GM12864 (cell line): ENCODE measurements at places on chromosomes 2 and 18.

GRCh38 chr2:144350151-144350802 lies 169.6 kb downstream of the ZEB2 start:
- DNase-seq = no peak

GRCh38 chr2:393711-394696 lies 106.1 kb upstream of the ALKAL2 start:
- no peak for DNase-seq

DNA sequence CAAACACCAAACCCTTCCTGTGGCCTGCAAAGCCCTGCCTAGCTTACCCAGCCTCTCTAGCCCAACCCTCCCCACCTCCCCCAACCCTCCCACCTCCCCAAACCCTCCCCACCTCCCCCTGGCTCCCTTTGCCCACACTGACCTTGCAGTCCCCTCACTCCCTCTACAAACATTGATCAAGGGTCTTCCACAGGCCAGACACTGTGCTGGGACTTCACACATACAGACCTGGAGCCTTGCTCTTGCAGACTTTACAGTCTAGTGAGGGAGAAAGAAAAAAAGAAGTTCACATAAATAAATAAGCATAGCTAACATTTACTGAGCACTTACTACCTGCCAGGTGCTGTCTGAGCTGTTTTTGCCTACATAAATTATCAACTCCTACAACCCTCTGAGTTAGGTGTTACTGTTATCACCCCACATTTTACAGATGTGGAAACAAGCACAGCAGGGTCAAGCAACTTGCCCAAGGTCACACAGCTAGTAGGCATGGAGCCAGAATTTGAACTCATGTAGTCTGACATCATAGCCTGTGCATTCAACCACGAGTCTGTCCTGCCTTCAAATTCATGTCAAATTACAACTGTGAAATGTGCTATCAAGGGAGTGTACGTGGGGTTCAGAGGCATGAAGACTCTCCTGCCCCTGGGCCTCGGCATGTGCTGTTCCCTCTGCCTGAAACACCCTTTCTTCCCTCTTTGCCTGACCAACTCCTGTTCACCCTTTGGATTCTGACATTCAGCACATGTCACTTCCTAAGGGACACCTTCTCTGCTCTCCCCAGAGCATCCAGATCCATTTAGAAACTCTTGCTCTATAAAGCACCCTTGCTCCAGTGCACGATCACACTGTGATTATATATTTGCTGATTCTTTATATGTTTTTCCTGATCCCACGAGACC lies 209.9 kb downstream of the TNS1 start:
- no peak for DNase-seq

- no peak for DNase-seq
Observed at GRCh38 chr2:10267551-10268465, 34.9 kb upstream of the HPCAL1 start.

- DNase-seq = no peak
Observed at GRCh38 chr2:85282914-85283313, 44.9 kb downstream of the TGOLN2 start.

DNA sequence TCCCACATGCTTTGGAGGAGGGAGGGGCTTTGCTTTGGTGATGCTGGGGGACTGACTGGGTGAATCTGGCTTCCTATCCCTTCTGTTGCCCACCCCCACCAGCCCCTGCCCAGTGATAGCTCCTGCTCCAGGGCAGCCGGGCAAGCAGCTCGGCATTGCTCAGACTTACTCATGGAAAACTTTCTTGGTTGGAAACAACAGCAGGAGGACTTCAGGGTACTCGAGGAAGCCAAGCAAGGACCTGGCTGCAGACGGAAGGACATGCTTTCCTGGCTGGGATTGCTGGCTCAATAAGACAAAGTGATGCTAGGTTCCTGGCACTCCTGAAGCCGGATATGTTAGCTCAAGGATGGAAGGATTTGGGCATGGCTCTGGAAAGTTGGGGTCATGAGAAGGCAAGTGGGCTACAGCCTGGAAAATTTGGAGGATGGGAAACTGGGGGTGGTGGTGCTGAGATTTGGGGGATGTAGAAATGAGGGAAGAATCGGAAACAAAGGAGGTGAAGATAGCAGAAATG lies 3.1 kb downstream of the SPEG start:
- no peak for DNase-seq

DNA sequence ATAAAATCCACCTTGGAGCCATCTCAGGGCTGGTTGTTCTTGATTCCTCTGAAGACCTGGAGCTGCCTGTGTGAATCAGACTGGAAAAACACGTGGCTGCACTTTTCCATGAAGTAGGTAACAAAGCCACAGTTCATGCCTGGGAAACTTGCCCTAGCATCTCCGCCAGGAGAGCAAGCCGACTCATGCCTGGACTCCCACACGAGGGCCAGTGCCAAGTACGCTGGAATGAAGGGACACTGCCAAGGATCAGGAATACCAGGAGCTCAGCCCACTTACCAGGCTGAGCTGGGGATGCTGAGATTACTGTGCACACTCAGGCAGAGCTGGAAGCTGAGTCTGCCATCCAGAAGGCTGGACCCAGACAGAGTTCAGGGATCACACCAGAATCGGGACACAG lies 10.9 kb upstream of the FHL2 start:
- DNase-seq = no peak

- DNase-seq = no peak
Observed at GRCh38 chr2:197547163-197547900, 31.5 kb downstream of the MOB4 start.

- DNase-seq = no peak
Observed at GRCh38 chr2:212330263-212330662, 208.3 kb downstream of the ERBB4 start.

GRCh38 chr2:45804987-45805755 lies 153.7 kb downstream of the PRKCE start:
- DNase-seq = no peak

DNA sequence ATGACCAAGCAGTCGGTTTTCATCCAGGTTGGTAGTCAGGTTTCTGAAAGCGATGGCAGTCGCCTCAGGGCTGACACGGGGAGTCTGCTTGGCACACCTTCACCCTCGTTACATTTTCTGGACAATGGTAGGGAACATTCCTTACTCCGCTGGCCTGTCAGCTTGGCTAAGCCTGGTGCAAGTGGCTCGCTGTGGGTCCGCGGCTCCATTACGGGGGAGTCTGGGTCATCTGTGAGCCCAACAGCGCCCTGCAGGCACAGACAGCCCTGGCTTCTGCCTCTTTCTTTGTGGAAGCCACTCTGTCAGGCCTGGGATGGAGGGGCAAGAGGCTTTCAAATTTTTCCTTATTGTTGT lies 95.6 kb downstream of the HDAC4 start:
- no peak for DNase-seq

- no peak for DNase-seq
Observed at GRCh38 chr18:62610701-62611411, 88.0 kb downstream of the ZCCHC2 start.

DNA sequence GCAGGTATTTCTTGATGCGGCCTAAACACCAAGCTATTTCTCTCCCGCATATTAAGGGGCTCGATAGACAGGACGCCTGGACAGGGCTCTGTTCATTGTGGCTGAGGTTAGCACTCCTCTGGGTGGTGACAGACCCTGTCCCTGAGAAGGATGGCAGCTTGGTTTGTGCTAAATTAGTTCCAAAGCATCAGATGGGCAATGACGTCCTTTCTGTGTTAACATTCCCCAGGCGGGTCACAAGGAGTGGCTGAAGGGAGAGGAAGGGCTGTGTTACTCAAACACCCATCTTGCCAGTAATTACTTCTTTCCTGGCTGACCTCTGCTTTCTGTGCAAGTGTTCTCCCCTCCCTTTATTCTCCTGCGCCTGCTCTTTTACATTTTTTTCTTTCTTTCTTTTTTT lies 75.0 kb downstream of the TMEM247 start:
- no peak for DNase-seq

- no peak for DNase-seq
Observed at GRCh38 chr2:166088634-166089033, 39.2 kb downstream of the SCN1A start.

DNA sequence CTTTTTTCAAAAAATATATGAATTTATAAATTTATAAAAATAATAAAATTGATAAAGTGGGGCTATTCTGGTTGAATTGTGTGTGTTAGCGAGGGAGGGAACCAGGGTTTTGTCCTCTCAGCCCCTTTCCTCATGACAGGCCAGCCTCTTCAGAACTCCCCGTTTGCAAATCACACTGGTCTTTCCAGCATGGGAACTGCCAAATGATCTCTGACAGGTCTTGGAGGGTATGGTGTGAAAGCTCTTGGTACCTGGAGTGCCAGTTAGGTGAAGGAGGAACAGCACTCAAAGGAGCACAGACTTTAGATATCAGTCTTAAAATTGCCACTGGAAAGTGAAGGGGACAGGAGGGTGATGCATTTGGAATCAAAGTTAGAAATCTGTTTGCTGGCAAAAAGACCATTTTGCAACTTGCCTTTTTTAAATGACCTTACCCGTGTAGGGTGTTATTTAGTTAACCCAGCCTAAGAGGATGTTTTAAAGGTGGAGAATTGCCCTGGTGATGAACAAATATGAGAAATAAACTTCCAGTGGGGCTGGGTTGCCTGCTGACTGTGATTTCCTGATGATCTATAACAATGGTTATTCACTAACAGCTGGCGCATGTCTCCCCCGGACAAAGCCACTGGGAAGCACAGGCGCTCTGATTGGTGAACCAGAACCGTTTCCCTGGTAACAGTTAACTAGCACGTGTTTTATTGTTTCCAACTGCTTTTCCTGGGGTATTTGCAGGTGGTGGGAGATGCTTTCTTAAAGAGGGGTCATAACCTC lies 85.3 kb upstream of the EFEMP1 start:
- DNase-seq = no peak

- no peak for DNase-seq
Observed at GRCh38 chr18:42780171-42780570, 335.3 kb downstream of the RIT2 start.

DNA sequence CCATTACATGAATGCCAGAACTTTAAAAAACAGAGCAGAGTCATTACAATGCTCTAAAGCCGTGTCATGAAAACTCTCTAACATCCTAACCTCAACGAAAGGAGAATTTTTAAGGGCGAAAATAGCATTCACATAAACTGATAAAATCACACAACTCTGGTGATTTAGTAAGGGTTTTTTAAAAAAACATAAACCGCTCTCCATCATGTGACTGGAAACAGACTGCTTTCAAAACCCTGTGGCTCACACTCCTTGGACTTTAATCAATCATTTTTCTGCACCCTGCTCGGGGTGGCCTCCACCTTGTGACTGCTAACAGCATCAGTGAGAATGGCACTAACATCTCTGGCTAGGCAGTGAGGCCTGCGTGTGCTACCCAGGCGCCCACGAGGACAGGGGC lies 12.1 kb downstream of the DOCK10 start:
- DNase-seq = no peak

GRCh38 chr2:29113891-29114321 lies 1.3 kb upstream of the CLIP4 start:
- no peak for DNase-seq
